ENCODE measurements at places on chromosomes 3 and 15.

DNA sequence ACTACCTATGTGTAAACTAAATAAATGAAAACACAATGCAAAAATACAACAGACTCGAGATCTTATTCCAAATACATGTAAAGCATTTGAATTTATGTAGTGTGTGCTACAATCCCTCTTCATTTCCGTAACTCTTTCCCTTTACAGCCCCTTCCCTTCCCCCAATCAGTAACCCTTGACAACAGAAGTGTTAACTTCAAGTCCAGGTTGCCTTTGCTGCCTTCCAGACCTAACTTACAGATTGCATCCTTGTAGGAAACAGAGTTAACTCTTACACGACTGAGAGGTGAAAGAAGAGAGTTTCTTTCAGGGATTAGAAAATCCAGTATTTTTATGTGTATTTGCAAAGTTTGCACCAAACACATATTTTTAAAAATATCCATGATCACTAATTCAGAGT is 1.4 kb upstream of the ROBO1 start:
- DNase-seq = no peak

- no peak for DNase-seq
Measured at GRCh38 chr3:145698250-145698649, 462.7 kb downstream of the PLOD2 start.

DNA sequence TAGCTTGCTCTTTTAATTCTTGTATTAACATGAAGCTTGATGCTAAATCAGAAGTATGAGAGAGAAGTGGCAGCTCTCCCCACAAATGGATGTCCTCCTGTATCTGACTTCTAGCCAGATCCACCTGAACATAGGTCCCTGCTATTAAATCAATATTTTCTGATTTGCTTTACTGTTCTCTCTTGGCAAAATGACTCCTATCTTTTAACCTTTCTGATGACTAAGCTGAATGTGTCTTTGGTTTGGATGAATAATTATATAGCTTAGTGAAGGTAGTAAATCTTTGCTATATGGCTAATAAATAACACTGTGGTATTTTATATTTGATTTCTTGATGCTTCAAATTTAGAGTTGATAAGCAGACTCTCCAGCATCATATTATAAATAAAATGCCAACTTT is 28.3 kb upstream of the ARL14 start:
- DNase-seq = no peak

- DNase-seq = no peak
Measured at GRCh38 chr3:150739200-150739863, 23.6 kb downstream of the SIAH2 start.

GRCh38 chr15:40344631-40345120 is 3.9 kb upstream of the CCDC9B start:
- no peak for DNase-seq
